Esophagus squamous epithelium (tissue), 5 donors: ENCODE measurements at places on chromosomes 7 and 10.

- no peak for DNase-seq
These were observed 448 bp downstream of the SEC24C start for GRCh38 chr10:73744664-73744975.

DNA sequence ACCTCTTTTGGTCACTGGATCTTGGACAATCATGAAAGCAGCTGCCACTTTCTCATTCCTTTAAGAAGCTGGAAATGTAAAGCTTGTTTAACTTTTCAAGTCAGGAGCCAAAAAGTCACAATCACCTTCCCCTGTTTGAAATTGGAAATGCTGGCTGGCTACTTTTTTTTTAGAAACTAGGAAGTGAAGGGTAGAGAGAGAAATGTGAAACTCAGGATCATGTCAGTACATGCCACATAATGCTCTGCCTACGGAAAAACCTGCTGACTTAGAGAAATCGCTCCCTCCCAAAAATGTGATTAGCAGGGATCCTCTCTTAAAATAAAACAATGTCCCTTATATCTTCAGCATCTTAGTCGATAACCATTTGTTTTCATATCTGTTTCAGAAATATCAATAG lies 188.4 kb upstream of the C7orf33 start:
- DNase-seq: no peak

GRCh38 chr7:121339082-121339481 lies 10.3 kb downstream of the WNT16 start:
- no peak for DNase-seq

- no peak for DNase-seq
These were observed 134.7 kb downstream of the EMX2 start for GRCh38 chr10:117677239-117677638.

DNA sequence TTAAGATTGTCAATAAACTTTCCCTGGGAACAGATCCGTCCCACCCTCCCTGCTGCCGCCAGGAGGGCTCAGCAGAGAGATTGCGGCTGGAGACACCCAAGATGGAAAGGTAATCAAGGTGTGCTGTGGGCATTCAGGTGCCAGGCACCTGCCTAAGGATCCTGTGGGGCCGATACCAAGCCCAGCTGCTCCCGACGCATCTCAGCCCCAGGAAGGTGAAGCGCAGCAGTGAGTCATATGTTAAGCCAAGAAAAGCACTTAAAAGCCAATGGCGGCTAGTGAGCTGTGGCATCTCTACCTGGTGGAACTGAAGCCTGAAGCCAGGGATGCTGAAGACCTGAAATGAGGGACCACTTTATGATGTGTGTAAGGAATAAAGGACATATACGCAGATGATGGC lies 6.1 kb downstream of the WDR86 start:
- no peak for DNase-seq

DNA sequence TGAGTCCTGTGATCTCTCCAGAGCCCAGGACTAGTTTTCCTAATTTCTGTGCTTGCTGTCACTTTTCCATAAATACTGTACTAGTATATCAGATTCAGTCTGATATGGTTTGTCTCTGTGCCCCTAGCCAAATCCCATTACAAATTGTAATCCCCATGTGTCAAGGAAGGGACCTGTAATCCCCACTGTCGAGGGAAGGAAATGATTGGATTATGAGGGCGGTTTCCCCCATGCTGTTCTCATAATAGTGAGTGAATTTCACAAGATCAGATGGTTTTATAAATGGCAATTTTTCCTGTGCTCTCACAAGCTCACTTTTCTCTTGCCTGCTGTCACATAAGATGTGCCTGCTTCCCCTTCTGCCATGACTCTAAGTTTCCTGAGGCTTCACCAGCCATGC lies 54.8 kb upstream of the IFRD1 start:
- no peak for DNase-seq

DNA sequence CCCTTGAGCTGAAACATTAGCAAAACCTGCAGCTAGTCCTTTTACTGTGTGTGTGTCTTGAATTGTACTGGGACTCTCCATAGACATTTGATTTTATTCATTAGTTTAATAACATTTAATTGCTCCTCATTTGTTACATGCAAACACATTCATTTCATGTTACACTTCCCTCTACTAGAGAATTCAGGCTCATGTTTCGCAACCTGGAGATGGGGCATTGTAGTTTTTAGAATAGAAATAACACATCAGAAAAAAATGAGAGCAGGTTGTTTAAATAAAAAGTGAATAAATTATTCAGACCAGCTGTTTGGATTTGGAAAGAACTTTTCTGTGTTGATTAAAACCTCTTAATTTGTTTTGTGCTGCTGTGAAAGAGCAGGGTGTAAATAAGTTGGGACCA lies 243.9 kb downstream of the ETV1 start:
- DNase-seq: no peak

DNA sequence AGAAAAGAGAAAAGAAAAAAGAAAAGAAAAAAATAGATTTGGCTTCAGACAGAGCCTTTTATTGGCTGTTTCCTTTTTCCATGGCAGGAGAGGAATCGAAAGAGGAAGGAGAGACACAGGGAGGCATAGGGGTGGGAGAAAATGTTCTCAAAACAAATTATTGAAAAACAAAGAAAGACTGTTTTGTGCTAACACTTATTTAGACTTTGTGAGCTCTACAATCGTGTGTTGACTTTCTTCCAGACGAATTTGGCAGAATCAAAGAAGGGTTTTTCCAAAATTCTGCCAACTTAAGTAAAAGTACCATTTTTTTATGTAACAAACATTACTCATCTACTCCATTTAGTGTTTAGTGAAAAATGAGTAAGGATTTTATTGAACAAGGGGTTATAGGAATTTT lies 982.2 kb downstream of the REEP3 start:
- no peak for DNase-seq

GRCh38 chr10:126372396-126372795 lies 15.9 kb downstream of the ADAM12 start:
- DNase-seq: no peak

DNA sequence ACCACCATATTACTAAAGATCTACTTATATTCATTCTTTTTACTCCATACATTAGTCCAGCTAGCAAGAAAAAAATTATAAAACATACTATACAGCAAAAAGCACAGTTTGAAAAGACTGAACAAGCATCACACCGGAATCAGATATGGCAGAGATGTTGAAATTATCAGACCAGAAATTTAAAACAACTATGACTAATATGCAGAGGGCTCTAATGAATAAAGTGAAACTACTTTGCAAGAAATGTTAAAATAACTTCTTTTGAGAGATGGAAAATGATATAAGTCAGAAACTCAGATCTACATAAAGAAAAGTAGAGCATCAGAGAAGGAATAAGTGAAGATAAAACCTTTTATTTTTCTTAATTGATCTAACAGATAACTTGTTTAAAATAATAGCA lies 50.9 kb downstream of the SGCE start:
- DNase-seq: no peak

DNA sequence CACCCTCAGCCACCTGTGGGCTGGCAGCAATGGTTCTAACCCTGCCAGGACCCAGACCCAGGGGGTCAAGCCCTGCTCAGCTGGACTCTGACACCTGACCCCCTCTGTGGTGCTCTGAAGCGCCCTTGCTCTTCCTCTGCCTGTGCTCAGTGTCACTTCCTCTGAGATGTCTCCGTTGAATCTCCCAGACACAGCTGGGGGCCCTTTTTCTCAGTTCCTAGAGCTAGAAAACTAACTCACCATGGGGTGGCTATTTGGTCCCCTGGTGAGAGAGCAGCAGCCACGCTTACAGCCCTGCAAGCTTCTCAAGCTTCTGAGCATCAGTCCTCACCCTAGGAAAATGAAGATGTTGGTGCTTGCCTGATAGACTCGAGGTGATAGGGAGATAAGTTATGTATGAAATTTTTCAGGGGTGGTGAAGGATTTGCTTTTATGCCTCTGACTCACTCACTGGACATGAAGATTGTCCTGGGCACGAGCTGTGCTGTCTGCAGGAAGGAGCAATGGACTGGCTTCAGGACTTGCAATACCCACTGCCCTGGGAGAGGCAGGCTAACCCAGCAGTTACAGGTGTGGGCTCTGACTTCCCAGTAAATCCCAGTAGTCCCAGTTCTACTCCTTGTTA lies 29.6 kb downstream of the COL13A1 start:
- DNase-seq: no peak

DNA sequence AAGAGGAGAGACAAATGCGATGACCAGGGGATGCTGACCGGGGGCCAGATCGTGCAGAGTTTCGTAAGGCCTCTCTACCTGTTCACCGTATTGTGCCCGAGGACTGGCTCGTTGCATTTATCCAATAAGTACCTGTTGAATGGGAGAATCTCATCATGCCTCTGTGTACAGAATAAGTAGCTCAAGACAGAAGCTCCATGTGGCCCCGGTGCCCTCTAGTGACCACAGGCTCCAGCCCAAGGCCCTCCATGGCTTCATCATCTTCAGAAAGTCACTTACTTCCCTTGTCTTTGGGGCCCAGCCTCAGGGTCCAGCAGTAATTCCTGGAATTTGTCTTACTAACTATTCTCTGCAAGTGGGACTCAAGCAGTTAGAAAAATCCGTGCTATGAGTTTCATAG lies 151.0 kb downstream of the CHN2 start:
- no peak for DNase-seq

DNA sequence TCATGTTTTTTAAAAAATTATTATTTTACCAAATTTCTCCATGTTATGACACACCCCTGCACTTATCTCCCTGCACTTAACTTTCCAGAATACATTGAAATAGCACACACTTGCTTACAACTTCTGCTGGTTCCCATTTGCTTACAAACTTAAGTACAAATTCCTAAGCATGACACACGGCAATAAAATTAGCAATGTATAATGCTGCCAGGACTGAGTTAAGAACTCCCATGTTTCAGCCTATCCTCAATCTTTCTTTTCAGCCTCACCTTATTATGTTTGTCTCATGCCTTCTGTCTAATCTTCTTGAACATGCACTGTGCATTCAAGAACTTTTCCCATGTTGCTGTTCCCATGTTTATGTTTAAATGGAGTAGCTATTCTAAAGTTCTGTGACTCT lies 40.8 kb downstream of the PRPS1L1 start:
- no peak for DNase-seq

- no peak for DNase-seq
These were observed 31.2 kb downstream of the SMNDC1 start for GRCh38 chr10:110273474-110273873.

DNA sequence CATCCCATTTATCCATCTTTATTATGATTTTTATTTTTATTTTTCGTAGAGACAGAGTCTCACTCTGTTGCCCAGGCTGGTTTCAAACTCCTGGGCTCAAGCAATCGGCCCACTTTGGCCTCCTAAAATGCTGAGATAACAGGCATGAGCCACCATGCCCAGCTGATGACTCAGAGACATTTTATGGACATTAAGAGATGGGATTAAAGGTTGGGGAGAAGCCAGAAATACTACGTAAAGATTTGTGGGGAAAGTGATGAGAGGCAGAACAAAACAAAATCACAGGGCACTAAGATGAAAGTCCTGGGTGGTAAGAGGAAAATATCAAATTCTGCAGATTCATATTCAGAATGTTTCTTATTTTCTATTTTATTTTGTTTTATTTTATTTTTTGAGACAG lies 7.6 kb downstream of the WNT8B start:
- no peak for DNase-seq

DNA sequence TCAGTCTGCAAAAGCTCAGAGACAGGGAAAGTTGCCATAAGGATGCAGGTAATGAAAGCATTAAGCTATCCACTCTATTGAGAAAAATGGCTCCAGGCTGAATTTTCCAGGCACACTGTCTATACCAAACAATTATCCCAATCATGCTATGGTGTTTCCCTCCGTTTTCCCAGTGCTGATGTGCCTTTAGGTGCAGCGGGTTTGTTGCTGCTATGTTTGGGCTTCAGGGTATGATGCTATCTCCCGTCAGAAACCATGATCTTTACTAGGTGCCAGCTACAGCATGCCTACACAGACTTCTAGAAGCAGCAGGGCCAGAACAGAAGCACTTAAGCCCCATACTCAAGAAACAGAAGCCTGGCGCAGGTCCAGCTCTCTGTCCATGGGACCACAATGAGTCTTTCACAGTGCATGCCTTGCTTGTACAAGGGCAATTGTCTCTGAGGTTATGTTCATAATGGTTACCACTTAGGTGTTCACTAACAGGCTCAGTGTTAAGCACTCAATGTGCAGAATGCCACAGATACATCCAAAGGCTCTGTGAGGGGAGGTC lies 19.4 kb downstream of the STEAP1B start:
- no peak for DNase-seq

DNA sequence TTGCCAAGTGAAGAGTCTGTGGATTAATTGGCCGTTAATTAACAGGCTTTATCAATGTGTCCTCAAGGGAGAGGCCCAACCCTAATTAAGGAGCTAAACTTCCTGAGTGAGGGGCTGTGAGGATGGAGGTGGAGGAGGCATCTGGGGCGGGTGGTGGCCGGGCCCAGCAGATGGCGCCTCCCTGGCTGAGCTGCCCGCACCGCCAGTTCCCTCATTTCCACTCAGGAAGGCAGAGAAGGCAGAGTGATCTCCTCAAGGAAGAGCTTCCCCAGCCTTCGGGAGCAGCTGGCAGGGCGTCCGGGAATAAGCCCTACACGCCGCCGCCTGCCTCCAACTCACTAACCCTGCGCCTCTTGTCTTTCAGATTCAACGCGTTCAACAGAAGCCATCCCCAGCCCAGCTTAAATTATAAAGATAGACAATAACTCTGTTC lies 112.2 kb downstream of the CYTH3 start:
- DNase-seq: no peak

DNA sequence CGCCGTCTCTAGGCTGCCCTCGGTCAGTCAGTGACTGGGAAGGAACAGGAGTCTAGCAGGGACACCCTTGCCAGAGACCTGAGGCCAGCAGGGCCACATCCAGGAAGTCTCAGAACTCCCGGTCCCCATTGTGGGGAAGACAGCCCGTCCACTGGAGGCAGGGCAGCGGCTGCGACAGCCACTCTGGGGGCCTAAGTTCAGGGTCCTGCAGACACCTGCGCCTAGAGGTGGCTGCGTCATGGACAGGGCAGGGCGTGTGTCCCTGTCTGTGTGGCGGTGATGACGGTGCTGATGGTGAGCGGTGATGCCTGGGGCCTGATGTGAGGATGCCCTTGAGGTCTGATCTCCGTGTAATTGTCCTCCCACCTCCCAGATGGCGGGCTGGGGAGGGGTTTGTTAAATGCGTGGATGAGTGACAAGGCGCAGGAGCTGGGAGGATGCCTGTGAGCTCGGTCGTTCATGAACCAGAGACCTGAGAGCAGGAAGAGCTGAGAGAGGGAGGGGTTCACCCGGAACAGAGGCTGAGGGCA lies 537.9 kb upstream of the FOXK1 start:
- DNase-seq: no peak

GRCh38 chr7:105934572-105935185 lies 28.4 kb upstream of the CDHR3 start:
- no peak for DNase-seq

DNA sequence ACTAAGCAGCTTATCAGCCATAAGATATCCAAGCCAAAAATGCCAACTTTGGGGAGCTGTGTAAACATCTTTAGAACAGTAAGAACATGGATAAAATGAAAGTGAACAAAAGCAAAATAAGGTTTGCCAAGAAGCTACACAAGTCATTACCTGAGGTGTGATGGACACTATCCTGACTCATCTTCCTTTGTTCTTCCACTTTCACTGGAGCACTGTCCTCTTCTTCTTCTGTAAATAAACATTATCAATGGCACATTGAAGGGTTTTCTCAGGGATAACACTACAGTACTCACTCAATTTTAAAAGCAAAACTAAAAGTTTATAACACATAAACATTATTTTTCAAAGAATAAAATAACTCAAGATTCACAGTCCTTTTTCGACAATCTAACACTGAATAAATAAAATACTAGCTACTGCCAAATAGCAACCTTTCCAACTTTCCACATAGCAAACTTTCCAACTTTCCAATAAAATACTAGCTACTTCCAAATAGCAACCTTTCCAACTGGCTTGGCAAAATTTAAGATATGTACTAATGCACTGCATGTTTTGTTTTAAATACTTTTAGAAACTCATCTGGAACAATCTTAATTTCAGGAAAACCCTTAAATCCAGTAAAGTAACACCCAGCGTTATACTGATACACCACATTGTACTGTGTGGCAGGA lies 174.1 kb downstream of the SKAP2 start:
- DNase-seq: no peak
